Pancreas (tissue), 10 donors: ENCODE measurements at places on chromosomes 6 and 20. TPM values are rescaled to one million over a fixed set of nuclear protein-coding genes. Genes with fewer than 3 reads are reported as not detected.

GRCh38 chr20:20552076-20552475 is 160.4 kb downstream of the RALGAPA2 start:
- H3K36me3 ChIP-seq: no peaks in the 10 kb centered on the region
- peaks cover 6% of the 10 kb centered on the region for H3K4me1 ChIP-seq
- no peak overlapping the region for H3K4me3 ChIP-seq
- H3K27me3 ChIP-seq: no peaks in the 10 kb centered on the region
- DNase-seq: no peak
- no peak overlapping the region for H3K27ac ChIP-seq

DNA sequence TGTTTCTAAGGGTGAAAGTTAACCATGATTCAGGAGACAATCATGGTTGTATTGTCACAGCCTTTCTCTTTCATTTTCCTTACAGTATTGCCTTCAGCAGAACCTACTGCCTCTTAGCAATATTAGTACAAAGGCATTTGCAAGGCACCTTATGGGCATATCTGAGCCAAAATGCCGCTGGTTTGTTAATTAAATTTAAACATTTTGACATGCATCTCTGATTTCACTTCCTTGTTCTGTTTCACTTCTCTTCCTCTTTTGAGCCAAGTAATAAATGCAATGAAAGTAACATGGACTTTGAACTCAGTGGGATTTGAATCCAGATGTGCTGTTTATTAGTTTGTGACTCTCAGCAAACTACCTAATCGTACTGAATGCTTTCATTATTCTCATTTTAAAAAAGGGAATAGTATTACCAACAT is 467.4 kb upstream of the CITED2 start:
- no peaks in the 10 kb centered on the region for H3K27me3 ChIP-seq
- no peak overlapping the region for H3K4me3 ChIP-seq
- no peaks in the 10 kb centered on the region for H3K4me1 ChIP-seq
- H3K27ac ChIP-seq: peak overlapping the region; percentile 13
- H3K36me3 ChIP-seq: no peaks in the 10 kb centered on the region

DNA sequence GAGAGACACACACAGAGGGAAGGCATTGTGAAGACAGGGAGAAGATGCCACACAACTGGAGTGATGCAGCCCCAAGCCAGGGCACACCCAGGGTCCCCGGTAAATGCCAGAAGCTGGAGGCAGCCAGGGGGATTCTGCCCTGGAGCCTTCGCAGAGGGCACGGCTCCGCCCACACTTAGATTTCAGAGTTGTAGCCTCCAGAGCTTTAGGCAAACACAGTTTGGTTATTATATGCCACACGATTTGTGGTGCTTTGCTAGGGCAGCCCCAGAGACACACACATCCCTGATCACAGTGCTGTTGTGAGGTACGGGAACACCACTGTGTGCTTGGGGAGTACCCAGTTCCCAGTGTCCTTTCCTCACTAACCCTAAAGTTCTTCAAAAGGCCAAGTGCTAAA is 280.6 kb downstream of the SMOC2 start:
- no peak for DNase-seq
- H3K27me3 ChIP-seq: no peaks in the 10 kb centered on the region
- H3K27ac ChIP-seq: no peak overlapping the region
- H3K36me3 ChIP-seq: no peaks in the 10 kb centered on the region

DNA sequence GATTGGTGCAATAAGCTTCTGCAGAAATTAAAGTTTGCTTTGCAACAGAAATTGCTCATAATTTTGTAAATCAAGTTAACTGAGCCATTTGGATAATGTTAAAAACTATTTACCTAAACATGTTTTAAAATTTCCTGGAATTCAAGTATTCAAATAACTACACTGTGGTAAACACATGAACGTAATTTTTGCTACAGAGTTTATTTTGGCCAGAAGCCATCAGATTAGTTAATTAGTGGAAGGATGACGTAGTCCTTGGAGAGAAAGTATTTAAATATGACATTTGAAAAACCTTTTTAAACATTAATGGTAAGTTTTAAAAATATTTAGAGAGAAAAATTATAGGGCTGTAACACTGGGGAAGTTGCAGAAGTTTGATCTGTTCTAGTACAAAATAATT is 121.2 kb upstream of the UST start:
- no peaks in the 10 kb centered on the region for H3K36me3 ChIP-seq
- H3K27me3 ChIP-seq: no peaks in the 10 kb centered on the region
- DNase-seq: no peak
- H3K4me3 ChIP-seq: no peak overlapping the region

DNA sequence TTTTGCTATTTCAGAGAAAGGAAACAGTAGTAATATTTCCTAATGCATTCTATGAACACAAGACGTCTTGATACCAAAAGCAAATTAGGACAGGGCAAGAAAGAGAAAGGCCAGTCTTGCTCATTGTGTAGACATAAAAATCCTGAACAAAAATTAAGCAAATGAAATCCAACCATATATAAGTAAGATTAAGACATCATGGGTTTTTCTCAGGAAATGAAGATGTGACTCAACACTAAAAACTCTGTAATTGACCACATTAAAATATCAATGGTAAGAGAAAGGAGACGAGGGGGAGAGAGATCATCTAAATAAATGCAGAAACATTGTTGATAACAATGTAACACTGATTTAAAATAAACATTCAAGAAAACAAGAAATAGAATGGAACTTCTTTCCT is 205.4 kb downstream of the SOD2 start:
- H3K4me1 ChIP-seq: no peaks in the 10 kb centered on the region
- H3K27me3 ChIP-seq: no peaks in the 10 kb centered on the region
- no peak overlapping the region for H3K4me3 ChIP-seq
- no peaks in the 10 kb centered on the region for H3K36me3 ChIP-seq
- DNase-seq: no peak
- no peak overlapping the region for H3K27ac ChIP-seq

DNA sequence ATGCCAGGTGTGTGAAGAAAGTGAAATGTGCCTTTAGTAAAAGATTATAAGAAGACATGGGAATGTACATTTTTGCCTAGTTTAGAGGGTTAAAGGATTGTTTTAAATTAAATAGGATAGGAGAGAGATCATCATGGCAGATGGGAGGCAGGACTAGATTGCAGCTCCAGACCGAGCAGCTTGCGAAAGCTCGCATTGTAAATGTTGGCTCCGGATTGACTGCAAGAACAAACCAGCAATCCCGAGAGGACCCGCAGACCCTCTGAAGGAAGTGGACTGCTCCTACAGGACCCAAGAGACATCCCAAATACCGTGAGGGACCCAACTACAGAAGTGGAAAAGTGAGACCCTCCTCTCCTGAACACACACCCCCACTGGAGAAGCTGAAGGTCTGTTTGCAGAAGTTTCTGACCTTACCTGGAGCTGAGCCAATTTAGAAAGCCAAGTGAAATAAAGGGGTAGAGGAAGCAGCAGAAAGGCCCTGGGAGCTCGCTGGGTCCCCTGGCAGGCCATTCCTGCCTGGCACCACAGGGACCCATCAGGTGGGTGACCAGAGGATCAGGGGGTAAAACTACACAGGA is 30.0 kb upstream of the TPD52L1 start:
- H3K27me3 ChIP-seq: no peaks in the 10 kb centered on the region
- no peaks in the 10 kb centered on the region for H3K36me3 ChIP-seq
- H3K4me3 ChIP-seq: no peak overlapping the region
- H3K4me1 ChIP-seq: no peaks in the 10 kb centered on the region
- DNase-seq: no peak
- no peak overlapping the region for H3K27ac ChIP-seq

DNA sequence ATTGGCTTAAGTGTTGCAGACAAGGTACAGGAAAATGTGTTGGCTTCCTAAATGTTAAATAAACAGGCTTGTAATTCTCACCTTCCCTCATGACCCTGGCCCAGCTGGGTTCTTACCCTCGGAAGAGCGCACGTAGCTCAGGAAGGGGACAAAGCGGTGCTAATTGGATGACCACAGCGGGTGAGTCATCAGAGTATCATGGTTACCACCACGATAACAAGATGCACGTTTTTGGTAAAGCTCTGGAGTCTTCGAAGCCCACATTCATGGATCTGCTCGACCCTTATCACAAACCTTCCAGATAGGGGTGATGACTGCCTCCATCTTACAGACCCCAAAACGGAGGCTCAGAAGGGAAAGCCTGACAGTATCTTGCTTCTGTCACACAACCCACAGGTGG is 32.8 kb downstream of the APCDD1L start:
- no peak for DNase-seq
- no peak overlapping the region for H3K27ac ChIP-seq
- H3K4me3 ChIP-seq: no peak overlapping the region
- no peaks in the 10 kb centered on the region for H3K36me3 ChIP-seq
- no peaks in the 10 kb centered on the region for H3K4me1 ChIP-seq

The PPP1R3G gene
- 0.09 TPM for total RNA-seq

- H3K4me3 ChIP-seq: no peak overlapping the region
- no peak for DNase-seq
- H3K36me3 ChIP-seq: no peaks in the 10 kb centered on the region
These were observed 54.3 kb downstream of the MYLIP start for GRCh38 chr6:16183187-16183664.

The TAGAP gene
- 1.1 TPM for total RNA-seq

The WFDC5 gene
- total RNA-seq: not detected

The KHDC1 gene
- total RNA-seq: 1.6 TPM

GRCh38 chr6:44697327-44697726 is 309.8 kb downstream of the CDC5L start:
- no peaks in the 10 kb centered on the region for H3K36me3 ChIP-seq
- DNase-seq: no peak
- H3K4me1 ChIP-seq: no peaks in the 10 kb centered on the region
- H3K27me3 ChIP-seq: no peaks in the 10 kb centered on the region
- H3K4me3 ChIP-seq: no peak overlapping the region

DNA sequence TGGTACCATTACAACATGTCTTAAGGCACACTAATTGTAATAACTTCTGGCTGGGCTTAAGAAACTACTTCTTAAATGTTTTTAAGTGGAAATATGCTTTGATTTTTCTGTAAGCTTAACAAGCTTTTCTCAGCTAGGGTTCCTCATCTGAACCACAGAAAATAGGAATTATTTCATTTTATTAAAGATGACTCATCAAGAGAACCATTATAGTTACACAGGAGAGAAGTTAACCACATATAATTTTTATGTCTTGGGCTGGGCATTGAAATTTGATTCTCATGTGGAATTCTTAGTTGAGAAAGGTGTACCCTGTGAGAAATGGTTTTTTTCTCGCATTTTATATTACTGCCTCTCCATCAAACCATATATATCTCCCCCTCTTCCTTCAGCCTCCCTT is 75.1 kb downstream of the QKI start:
- no peak overlapping the region for H3K4me3 ChIP-seq
- H3K36me3 ChIP-seq: no peaks in the 10 kb centered on the region
- H3K4me1 ChIP-seq: peaks cover 14% of the 10 kb centered on the region
- H3K27ac ChIP-seq: no peak overlapping the region

The SNX9 gene
- total RNA-seq: 14.7 TPM

- no peak for DNase-seq
- H3K4me3 ChIP-seq: no peak overlapping the region
- H3K27me3 ChIP-seq: no peaks in the 10 kb centered on the region
- no peak overlapping the region for H3K27ac ChIP-seq
These were observed 102.6 kb downstream of the PERP start for GRCh38 chr6:138004430-138005287.

- no peaks in the 10 kb centered on the region for H3K36me3 ChIP-seq
- no peaks in the 10 kb centered on the region for H3K27me3 ChIP-seq
- H3K27ac ChIP-seq: no peak overlapping the region
- H3K4me3 ChIP-seq: no peak overlapping the region
- DNase-seq: no peak
These were observed 74.7 kb downstream of the PFDN4 start for GRCh38 chr20:54282625-54283024.

DNA sequence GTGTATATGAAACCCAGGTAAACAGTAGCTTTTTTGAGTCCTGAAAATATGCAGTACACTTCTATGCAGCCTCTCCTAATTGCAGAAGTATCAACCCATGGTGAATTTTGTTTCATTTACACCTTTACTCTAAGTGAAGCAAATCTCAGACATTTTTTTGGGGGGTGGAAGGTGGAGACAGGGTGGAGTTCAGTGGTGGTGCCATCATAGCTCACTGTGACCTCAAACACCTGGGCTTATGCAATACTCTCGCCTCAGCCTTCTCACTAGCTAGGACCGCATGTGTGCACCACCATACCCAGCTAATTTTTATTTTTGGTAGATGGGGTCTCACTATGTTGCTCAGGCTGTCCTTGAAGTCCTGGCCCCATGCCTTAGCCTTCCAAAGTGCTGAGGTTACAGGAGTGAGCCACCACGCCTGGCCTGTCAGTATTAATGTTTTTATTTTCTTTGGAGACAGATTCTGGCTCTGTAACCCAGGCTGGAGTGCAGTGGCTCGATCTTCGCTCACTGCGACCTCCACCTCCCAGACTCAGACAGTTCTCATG is 80.3 kb downstream of the JARID2 start:
- no peak overlapping the region for H3K4me3 ChIP-seq
- DNase-seq: no peak
- no peaks in the 10 kb centered on the region for H3K27me3 ChIP-seq
- H3K36me3 ChIP-seq: no peaks in the 10 kb centered on the region
- H3K27ac ChIP-seq: no peak overlapping the region
- peaks cover 7% of the 10 kb centered on the region for H3K4me1 ChIP-seq

The TBX18 gene
- 0.34 TPM for total RNA-seq
